ENCODE measurements at places on chromosomes 16 and 17.

GRCh38 chr16:62201911-62202310 is 165.7 kb upstream of the CDH8 start:
- DNase-seq, result no peak

DNA sequence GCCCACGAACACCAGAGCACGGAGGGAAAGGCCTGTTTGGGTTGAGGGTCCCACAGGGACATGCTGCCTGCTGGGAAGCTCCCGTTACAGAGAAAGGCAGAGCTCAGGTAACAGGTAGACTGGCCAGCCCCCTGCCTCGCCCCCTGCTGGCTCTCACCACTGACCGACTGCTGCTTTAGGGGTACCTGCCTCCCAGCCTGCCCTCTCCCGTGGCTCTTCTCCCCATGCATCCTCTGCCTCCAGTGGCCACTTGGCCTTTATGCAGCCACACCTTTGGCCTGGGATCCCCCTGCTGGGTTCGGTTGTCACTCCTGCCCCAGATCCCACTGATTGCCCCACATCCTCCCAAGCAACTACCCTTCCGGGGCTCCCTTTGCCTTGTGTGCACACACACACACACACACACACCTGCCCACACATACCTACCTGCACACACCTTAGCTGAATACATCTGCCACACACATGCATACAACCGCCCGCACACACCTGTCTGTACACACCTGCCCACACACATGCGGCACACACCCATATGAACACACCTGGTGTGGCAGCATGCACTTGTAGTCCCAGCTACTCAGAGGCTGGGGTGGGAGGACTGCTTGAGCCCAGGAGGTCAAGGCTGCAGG is 7.1 kb downstream of the MCRIP1 start:
- DNase-seq, result no peak

DNA sequence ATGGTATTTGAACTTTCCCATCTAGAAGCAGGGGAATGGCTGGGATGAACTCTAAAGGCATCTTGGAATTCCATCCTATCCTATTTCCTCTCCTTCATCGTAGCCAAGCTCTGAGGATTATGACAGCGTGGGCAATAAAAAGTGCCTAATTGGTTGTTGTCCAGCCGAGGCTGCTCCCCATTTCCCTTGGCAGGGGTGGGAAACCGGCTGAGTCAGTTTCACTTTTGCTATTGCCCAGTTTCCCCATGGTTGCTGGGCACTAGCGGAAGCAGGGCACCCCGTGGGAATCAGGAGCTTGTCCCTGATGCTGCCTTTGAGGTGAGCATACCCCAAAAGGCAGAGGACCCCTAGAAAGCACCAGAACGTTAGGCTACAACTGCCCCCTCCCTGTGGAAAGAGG is 13.8 kb upstream of the SP2 start:
- peak; percentile 61 for DNase-seq

GRCh38 chr16:30351586-30352419 is 3.3 kb downstream of the CD2BP2 start:
- peak; percentile 72 for DNase-seq

GRCh38 chr16:88281858-88282563 is 100.7 kb upstream of the ZNF469 start:
- no peak for DNase-seq

DNA sequence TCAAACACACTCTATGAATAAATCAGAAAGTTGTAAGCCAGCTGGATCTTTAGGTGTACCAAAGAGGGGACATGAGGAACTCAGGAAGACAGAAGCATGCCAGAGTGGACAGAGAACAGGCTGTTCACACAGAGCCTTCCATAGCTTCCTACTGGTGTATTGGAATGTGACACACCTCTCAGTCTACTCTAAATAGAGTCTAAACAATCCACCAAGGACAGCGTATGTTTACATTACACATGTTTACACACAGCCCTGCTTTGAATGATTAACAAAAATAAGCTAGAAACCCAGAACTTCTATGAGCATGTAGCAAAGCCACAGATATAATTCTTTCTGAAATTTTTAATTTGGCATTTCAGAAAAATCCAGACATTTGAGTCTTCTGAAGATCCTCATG is 1279.0 kb upstream of the CDH8 start:
- DNase-seq, result no peak

DNA sequence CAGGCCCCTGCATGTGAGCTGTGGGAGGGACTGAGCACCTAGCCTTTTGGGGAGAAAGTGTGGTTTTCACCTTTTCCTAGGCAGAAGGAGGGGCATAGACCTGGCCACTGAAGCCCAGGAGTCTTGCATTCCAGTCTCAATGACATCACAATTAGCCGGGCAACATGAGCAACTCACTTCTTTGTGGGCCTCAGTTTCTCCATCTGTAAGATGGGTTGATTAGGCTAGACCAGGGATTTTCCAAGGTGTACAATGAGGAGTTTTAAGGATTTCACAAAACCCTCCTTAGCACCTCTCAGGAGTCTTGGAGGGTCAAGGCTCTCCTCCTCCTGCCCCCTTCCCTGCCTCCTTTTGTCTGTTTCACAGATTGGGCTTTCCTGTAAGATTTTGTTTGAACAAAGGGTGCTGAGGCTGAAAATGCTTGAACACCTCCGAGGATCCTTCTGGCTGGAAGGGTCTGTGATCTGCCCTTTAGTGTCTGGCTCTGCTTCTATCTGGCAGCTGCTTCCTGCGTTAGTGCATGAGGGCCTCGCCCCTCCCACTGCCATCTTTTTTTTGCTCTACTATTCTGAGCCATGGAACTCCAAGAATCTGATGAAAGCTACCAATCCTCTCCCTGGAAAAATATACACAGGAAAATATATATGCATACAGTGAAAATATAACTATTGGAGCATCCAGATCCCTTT is 52.4 kb upstream of the ETV4 start:
- DNase-seq, result no peak

DNA sequence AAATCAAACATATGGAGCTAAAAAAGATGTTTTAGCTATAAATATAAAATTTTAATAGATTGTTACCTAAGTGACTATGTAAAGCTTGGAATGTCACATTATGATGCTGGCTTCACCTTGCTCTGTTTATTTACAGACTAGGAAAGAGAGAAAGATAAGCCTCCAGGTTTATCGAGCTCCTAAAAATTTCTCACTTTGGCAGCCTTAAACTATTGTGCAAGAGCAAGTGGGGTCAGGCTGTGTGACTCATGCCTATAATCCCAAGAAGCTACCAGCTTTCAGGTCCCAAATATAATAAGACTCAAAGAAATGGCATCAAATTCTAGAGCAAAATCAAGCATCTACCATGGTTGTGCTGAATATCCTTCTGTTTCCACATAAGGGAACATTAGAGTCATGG is 34.3 kb upstream of the PRSS54 start:
- DNase-seq, result no peak

Data from AG09309 (cell line).